ENCODE measurements at places on chromosomes 16 and 17. TPM values are rescaled to one million over a fixed set of nuclear protein-coding genes. Genes with fewer than 3 reads are reported as not detected.

KRT40 gene
- not detected for total RNA-seq

- no peak for DNase-seq
These were observed 13.5 kb downstream of the PRCD start for GRCh38 chr17:76553178-76553908.

- DNase-seq = no peak
These were observed 4.8 kb upstream of the BLMH start for GRCh38 chr17:30296499-30297080.

CDH11 gene
- 1.5 TPM for total RNA-seq

Measured in dermis microvascular lymphatic vessel endothelial cell (primary cell).